ENCODE measurements at places on chromosomes 7 and 10. TPM values are rescaled to one million over a fixed set of nuclear protein-coding genes. Genes with fewer than 3 reads are reported as not detected.
A peak's percentile ranks its signal among the peaks of the same experiment; 100 is the strongest.

DNA sequence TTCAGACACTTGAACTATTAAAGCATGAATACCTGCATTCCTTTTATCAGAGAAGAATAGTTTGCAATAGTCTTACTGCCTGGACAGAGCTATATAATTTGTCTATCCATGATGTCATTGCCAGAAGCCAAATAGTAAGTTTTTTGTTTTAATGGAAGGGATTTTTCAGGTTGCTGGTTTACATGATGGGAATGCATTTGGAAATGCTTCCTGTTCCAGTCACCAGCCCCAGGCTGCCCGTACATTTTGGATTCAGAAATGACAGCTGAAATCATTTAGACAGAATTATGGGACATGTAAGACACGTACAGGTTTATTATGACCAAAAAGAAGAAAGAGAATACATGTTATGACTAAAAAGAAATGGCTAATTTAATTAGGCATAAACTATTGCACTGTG is 293.1 kb downstream of the CDK14 start:
- H3K4me1 ChIP-seq: no peaks in the 10 kb centered on the region
- no peaks in the 10 kb centered on the region for H3K27me3 ChIP-seq
- no peaks in the 10 kb centered on the region for H3K36me3 ChIP-seq
- H3K27ac ChIP-seq: no peak overlapping the region

GRCh38 chr7:44520574-44520973 is 20.6 kb downstream of the NPC1L1 start:
- DNase-seq: no peak
- no peak overlapping the region for H3K4me3 ChIP-seq
- no peaks in the 10 kb centered on the region for H3K4me1 ChIP-seq
- peaks cover 8% of the 10 kb centered on the region for H3K36me3 ChIP-seq
- H3K27ac ChIP-seq: no peak overlapping the region

- H3K27me3 ChIP-seq: peaks cover 2% of the 10 kb centered on the region
- DNase-seq: no peak
- peaks cover 47% of the 10 kb centered on the region for H3K36me3 ChIP-seq
- H3K4me1 ChIP-seq: no peaks in the 10 kb centered on the region
- no peak overlapping the region for H3K27ac ChIP-seq
Observed at GRCh38 chr7:134009314-134010110, 117.6 kb upstream of the LRGUK start.

- no peak overlapping the region for H3K27ac ChIP-seq
- H3K36me3 ChIP-seq: no peaks in the 10 kb centered on the region
- peaks cover 3% of the 10 kb centered on the region for H3K27me3 ChIP-seq
- peak overlapping the region; percentile 57 for H3K4me3 ChIP-seq
- no peak for DNase-seq
Observed at GRCh38 chr10:1932692-1933094, 195.4 kb upstream of the ADARB2 start.

GRCh38 chr10:43055217-43055616 is 21.7 kb upstream of the RET start:
- H3K4me3 ChIP-seq: no peak overlapping the region
- DNase-seq: no peak
- H3K27me3 ChIP-seq: peaks cover 15% of the 10 kb centered on the region
- no peak overlapping the region for H3K27ac ChIP-seq
- no peaks in the 10 kb centered on the region for H3K4me1 ChIP-seq
- H3K36me3 ChIP-seq: no peaks in the 10 kb centered on the region

DNA sequence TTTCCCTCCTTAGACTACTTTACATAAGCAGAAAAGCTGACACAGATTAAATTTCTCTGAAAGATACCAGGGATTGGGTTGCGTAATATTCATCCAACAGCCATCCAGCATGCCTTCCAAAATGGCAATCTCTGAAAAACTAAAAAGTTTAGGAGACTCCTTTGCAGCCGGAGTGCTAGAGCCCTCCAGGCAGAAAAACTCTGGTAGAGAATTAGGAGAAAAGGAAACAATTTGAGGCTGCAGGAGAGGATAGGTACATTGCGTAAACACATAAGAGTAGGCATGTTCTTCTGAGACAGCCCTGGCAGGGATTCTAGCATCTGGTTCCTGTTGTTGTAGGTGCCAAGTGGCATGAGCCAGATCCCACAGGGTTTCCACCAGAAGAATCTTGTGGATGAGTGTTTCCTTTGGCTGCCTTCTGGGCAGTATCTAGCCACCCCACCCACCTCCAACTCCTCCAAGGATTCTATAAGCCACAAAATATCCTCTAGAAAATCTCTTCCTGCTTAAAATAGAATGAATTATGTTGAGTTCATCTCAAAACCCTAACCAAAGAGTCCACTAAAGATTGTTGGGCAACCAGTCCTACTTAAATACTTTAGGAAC is 402.4 kb downstream of the HGF start:
- no peaks in the 10 kb centered on the region for H3K4me1 ChIP-seq
- H3K27ac ChIP-seq: no peak overlapping the region
- H3K27me3 ChIP-seq: no peaks in the 10 kb centered on the region

DNA sequence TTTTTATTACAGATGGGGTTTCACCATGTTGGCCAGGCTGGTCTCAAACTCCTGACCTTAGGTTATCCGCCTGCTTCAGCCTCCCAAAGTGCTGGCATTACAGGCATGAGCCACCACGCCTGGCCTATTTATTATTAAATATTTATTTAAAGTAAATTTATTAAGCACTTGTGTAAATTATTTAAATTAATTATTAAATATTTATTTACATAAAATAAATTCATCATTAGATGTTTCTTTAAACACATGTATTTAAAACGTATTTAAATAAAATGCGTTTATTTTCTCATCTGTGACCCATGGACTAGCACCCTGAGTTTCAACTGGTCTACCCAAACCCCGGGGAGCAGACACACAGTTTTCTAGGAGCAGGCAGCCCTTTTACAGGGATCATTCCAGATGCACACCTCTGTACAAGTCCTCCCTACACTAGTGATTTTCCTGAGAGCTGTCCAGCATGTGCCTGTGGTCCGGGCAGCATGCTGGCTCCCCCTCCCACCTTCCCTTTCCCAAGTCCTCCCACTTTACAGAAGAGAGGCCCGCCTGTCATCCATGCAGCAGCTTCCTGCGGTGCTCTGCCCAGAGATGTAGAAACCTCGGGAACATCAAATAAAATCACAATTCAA is 89.2 kb upstream of the ATP6V0A4 start:
- H3K4me1 ChIP-seq: peaks cover 6% of the 10 kb centered on the region
- H3K4me3 ChIP-seq: no peak overlapping the region
- no peak overlapping the region for H3K27ac ChIP-seq
- DNase-seq: no peak

Gene SCART1
- polyA plus RNA-seq: 0.20 TPM
